Mesothelial cell of epicardium (in vitro differentiated cells): ENCODE measurements at places on chromosomes 3 and 15.

DNA sequence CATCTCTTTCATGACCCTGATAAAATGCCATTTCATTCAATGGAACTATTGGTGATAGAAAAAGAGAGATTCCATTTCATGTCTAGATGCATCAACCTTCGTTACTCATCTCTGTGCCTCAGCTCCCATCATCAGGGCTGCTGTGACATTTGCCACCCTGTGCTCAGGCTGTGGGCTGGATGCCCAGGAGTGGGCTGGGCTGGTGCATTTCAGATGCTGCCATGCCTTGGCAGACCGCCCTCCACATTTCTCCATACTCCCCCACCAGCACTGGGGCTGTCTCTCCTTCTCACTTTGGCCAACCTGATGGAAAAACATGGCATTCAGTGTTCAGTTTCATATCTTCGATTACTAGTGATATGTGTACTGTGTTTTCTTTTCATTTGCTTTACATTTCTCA, 59.1 kb downstream of the DNASE1L3 start:
- no peak for DNase-seq

GRCh38 chr3:105906345-105906744, 37.5 kb upstream of the CBLB start:
- DNase-seq: no peak

DNA sequence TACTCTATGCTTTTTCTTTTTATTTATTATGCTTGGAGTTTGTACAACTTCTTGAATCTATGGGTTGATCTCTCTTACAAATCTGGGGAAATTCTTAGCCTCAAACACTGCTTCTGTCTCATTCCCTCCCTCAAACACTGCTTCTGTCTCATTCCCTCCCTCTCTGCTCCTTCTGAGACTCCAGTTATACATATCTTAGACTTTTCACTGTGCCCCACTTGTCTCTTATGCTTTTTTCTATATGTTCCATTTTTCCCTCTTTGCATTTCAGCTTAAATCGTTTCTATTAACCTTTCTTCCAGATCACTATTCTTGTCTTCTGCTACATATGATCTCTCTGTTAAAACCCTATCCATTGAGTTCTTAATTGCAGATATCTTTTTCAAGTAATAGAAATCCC, 50.4 kb downstream of the RFTN1 start:
- no peak for DNase-seq

- no peak for DNase-seq
Observed at GRCh38 chr3:71062952-71063772, 520.4 kb downstream of the FOXP1 start.

DNA sequence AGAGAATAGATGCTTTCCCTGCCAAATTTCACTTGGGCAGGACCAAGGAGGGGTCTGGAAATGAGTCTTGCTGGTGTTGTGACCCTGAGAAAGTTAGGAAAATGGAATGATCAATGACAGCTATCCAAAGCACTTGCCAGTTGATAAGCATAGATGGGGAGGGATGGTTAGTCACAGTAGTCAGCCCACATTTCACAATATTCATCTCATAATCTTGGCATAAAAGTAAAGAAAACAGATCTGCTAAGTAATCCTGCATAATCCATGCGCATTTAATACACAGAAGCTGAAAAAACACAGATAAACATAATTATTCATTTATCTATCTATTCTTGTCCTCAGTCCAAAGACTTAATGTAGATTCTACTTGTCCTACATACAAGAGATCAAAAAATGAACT, 184.1 kb downstream of the ZIC4 start:
- DNase-seq: no peak

DNA sequence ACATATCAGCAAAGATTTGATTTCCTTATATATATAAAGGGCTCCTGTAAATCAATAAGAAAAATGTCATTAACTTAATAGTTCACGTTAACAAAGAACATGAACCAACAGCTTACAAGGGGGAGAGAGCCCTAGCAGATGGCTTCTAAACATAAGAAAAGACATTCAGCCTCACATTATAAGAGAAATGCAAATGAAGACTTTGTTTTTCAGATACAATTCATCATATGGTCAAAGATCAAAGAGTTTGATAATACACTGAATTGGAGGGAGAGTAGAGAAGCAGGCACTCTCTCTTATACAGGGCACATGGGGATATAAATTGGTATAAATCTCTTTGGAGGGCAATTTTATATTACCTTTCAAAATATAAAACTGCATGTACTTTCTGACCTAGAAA, 21.1 kb downstream of the RBP2 start:
- DNase-seq: no peak

GRCh38 chr3:42683875-42684598, 1.3 kb upstream of the KLHL40 start:
- DNase-seq: no peak

GRCh38 chr3:141303481-141304223, 64.7 kb upstream of the ZBTB38 start:
- no peak for DNase-seq

DNA sequence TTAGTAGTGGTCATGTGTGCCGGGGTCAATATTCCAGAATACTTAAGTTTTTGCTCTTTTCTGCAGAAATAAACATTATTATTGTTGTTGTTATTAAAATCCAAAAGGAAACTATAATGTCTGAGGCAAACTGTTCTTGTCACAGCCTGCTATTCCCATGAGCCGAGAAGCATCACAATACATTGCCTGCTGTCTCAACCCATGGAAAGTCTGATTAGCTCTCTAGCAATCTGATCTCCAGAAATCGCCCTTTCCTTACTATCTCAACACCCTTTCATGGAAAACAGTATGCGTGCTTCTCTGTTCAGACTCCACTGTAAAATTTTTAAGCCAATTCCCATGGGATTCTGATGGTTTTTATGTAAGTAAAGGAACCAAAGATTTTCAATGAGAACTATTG, 811.0 kb downstream of the TUSC7 start:
- DNase-seq: no peak

GRCh38 chr15:49464522-49464921, 41.5 kb downstream of the FGF7 start:
- DNase-seq: no peak

DNA sequence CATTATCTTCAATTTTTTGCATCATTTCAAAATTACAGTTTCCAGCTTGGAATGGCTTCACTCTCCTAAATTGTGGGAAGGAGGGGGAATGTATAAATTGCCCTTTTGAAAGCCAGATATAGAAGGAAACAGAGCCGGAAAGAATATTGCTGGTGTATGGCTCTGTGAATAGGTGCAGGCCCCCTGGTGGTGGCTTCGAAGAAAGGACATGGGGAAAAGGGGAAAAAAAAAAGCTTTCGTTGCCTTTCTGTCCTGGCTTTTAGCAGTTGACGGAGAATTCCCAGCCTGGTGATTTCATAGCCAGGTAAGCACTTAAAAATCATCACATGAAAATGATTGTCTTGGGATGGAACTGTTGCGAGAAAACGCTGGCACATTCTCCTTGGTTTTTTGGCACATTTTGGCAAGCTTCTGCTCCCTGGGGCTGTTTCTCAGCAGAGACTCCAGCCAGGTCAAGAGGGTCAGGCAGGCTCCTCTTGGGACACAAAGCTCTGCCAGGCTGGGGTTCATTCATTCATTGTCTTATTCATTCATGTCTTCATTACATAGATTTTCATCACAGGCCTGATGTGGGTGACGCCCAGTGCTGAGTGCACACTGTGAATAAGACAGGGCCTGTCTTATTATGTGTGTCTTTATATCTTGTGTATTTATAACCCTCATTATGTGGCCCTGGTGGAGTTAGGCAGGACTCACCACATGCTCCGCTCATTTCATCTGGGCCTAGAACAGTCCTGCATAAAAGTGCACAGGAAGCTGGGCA, 300.0 kb upstream of the TPM1 start:
- DNase-seq: peak; percentile 38

DNA sequence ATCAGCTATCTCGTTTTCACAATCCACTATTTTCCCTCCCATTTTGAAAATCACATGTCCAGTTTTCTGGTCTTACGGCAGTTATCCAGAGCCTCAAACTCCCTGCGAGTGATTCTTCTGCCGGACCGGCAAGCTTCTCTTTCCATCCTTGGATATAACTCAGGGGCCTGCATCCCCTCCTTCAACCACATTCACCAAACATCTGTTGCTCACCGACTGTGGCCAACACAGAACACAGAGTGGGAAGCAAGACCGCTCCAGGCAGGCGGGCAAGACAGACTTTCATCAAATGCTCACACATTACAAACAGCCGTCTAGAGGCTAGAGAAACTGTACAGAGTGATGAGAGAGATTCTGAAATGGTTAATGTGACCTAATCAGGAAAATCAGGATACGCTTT, 7.6 kb upstream of the SLC12A8 start:
- DNase-seq: no peak

DNA sequence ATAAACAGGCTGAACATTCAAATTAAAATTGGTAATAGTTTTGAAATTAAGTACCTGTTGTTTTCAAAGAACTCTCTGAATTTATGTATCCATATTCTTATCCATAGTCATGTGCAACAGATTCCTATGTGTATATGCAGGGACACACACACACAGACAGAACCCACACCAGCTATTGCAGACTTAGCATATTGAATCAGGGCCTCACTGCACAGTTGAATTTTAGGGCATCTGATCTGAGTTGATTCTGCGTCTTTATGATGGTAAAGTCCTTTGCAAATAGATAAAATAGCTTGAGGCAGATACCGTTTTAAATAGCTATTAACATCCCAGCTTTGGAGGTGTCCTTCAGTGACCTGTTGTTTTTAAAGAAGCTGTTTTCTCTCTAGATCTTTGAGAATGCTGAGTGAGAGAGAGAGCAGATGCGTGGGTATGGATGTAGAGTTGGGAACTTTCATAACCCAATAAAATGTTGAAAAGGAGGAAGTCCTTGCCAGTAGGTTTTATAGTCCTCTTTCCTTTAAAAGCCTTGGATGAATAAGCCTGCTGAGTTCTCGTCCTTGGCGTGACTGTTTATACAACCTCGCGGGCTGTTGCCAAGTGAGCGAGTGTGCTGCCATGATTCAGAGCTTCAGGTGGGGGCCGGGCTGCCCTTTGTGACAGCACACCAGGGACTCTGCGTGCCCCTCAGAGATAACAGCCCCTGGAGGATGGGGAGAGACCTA, 18.3 kb downstream of the MYZAP start:
- no peak for DNase-seq

DNA sequence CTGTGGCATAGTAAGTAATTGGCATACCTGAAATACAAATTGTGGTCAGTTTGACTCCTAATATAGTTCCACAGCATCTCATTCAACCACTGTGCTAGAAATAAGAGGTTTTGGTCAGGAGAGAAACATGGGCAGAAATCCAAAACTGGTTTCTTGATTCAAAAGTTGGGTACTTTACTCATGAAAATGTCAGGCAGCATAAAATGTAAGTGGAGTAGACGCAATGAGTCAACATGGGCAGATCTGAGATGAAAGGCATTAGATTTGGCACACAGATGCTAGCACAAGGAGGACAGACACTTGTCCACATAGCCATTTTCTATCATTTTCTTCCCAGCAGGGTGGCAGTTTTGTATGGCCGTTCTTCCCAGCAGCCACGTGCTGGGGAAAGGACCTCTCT, 255.8 kb upstream of the CDIN1 start:
- no peak for DNase-seq

DNA sequence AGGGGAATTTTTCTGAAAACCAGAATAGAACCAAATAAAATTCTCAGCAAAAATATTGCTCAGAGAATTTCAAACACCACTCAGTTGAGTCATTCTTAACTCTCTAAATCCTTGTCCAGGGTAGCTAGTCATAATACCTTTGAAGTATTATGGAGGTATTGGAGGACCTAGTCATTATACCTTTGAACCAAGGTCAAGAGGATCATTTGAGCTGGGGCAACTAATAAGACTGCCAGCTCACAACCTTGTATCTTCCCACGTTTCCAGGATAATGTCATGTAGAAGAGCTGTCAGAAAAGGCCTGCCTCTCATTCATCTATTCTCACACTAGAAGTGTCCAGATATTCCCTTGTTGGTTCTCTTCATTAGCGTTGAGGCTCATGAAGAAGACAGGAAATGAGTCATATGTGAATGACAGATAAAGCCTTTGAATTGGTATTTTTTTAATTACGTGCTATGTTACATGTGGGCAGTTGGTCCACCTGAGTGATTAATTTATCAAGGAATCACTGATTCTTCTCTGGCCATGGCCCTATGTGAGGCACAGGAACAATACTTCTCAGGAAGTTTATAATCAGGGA, 48.3 kb downstream of the TOPAZ1 start:
- DNase-seq: no peak

GRCh38 chr3:9902372-9903237, at the start of gene IL17RE:
Gene IL17RE, plus strand, starts transcription at chr3:9902848. Its CDS starts 85 bp downstream, at chr3:9902933.
- no peak for DNase-seq

GRCh38 chr3:181906338-181906737, 194.6 kb downstream of the SOX2 start:
- no peak for DNase-seq

- no peak for DNase-seq
Observed at GRCh38 chr3:62445275-62445674, 71.9 kb upstream of the FEZF2 start.

- DNase-seq: no peak
Observed at GRCh38 chr15:83379579-83379959, 67.6 kb upstream of the SH3GL3 start.

- no peak for DNase-seq
Observed at GRCh38 chr15:57223887-57224286, 152.4 kb upstream of the CGNL1 start.

DNA sequence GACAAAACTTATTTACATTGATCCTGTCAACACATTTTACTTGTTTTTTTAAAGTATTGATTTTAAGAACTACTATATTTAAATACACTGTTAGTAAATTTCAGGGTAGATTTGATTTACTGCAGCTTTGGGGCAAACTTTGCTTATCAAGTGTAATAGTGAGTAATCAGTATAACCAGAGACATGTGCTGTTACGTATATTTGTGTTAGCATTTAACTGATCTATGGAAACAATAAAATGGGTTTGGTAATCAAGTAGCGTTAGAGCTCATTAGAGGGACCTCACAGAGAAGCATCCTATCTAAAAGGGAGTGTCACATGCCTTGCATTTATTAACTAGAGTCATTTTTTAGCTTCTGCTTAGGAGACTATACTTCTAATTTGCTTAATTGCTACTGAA, 131.5 kb upstream of the ALCAM start:
- no peak for DNase-seq
